ENCODE measurements at places on chromosomes 1 and 21.

DNA sequence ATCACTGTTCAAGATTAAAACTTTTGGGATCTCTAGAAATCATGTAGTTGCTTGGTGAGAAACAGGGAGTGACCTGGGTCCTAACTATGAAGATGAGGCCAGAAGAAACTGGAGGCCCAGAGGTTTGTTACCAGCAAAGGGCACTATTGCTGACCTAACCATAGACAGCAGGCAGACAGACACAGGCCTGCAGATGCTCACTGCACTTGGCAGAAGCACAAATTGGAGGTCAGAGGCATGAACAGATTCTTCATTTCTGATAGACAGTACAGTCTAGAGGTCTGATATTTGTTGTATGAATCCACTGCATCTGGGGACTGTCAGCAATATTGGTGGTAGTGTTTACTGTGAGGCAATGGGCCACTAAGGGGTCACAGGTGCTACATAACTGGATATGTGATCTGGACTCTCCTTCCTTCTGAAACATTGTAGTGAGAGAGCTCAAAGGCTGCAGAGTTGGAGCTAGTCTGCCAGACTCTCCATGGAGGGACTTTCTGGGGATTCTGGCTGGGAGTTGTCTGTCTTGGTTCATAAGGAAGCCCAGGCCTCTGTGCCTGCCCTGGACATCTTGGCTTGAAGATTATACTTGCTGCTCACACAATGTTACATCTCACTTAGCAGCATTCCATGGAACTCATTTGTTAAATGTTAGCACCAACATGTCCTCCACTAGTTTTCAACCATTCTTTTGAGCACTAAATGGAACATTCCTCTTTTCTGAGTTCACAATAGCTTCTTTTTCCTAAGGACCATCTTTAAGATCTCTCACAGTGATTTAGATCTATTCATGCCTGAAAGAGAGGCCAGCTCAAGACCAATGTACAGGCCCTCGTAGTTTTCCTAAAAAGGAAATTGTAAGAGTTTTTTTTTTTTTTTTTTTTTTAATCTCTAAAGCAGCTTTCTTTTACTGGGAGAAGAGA is 26.9 kb upstream of the CCN1 start:
- DNase-seq, result no peak

GRCh38 chr21:41277196-41277595 is 39.4 kb upstream of the FAM3B start:
- DNase-seq, result no peak

GRCh38 chr1:229230140-229230892 is 40.6 kb upstream of the RAB4A start:
- no peak for DNase-seq

DNA sequence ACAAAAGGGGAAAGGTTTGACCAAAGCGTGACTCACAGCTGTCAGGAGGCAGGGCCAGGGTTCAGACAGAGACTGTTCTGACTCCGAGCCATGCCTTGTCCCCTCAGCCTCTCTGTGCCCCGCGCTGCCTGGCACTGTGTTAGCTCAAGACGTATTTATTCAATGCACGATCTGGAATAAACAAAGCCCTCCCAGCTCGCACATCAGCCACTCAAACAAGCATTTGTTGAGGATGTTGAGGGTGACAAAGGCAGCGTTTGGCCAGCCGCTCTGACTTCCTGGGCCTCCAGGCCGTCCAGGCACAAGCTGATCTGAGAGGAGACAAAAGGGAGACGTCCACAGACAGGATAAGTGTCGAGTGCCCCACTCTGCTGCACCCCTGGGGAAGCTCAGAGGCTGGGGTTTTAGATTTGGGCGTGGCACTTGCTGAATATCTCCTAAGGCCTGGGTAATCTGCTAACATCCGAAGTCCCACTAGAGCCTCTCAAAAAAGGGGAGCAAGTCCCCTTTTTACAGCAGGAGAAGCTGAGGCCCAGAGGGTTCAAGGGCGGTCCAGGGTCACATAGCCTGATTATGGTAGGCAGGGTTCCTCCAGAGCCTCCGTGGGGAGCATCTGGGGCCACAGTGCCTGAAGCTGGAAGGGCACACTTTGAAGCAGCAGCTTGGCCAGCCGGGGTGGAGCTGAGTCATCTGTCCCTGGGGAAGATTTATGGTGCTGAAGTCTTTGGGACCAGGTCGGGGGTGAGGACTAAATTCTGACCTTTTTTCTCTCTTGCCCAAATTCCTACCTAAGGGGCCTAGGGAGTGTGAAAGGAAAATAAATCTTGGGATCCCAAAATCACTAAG is 95.9 kb downstream of the SPSB1 start:
- DNase-seq, result no peak

DNA sequence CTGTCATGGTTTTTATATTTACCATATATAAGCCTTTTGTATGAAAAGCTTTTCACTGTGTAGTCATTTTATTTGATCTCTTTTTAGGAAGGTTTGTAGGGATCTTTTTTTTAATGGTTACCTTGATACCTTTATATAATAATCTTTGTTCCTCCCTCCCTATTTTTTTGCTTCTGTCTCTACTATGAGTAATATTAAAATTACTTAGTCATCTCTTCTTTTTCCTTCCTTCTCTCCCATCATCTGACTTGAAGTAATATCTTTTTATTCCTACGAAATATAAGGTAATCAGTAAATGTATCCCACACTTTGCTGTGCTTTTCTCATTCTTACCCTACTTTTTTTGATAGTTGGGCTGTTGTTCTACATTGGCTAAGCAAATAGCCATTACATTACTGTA is 161.4 kb downstream of the MAGI3 start:
- no peak for DNase-seq

DNA sequence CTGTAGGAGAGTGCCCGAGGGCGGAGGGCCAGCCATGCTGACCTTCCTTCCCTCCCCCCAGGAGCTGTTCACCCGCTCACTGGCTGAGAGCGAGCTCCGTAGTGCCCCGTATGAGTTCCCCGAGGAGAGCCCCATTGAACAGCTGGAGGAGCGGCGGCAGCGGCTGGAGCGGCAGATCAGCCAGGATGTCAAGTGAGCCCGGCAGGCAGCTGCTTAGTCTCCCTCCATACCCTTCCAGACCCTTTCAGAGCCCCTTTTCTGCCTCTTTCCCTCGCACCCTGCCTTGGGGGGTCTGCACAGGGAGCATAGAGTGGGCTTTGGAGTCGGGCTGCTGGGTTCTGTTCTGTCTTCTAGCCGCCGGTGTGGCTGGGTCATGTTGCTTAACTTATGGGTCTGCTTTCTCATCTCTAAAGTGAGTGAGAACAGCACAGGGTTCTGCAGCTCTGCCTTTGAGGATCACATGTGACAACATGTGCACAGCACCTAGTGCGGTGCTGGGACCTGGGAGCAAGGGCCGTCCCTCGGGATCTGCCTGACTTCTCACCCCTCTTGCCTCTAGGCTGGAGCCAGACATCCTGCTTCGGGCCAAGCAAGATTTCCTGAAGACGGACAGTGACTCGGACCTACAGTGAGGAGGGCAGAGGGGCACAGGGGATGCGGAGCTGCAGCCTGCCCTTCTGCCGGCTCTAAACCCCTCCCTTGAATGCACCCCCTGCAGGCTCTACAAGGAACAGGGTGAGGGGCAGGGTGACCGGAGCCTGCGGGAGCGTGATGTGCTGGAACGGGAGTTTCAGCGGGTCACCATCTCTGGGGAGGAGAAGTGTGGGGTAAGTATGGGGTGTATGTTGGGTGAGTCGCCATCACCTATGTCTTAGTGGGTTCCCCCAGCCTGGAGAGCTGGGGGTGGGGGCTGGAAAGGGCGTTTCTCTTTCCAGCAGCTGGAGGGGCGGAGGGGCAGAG is 6.2 kb downstream of the AMPD2 start:
- DNase-seq, result no peak

DNA sequence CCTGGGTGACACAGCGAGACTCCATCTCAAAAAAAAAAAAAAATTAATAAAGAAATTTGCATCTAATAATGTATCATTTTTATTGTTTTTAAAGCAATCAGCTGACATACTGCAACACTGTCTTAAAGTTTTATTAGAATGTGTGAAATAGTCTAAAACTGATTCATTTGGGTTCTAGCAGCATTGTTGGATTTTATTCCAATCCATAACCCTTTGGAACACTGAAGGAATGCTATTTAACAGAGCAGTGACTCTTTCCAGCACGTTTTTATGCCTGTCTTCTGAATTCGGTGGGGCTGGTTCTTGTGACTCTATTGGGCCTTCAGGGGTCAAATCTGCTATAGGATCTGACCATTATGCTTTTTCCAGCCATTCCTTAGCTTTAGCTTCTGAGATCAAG is 18.2 kb upstream of the FMO4 start:
- DNase-seq, result no peak

GRCh38 chr1:11862890-11863289 is 4.1 kb upstream of the NPPB start:
- DNase-seq, result no peak

DNA sequence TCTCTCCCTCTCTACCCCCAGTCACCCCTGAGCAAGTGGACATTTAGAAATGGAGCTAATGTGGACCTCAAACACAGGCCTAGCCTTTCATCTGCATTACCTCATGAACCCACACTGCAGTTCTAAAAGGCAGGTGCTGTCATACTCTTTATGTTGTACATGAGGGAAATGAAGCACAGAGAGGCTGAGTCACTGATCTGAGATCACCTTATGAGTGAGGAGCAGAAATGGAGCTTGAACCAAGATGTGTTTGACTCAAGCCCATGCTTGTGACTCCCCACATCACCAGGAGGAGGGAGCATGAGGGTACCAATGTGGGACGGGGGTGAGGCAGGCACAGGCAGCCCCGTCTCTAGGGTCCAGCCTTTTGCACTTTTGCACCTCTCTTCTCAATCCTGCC is 702.8 kb downstream of the PTPRU start:
- DNase-seq, result no peak

- DNase-seq, result no peak
Observed at GRCh38 chr1:156709031-156709430, 3.6 kb upstream of the CRABP2 start.

- no peak for DNase-seq
Observed at GRCh38 chr1:6612641-6613360, 730 bp upstream of the PHF13 start.

- DNase-seq, result peak; percentile 18
Observed at GRCh38 chr1:160046494-160047110, 14.8 kb upstream of the PIGM start.

DNA sequence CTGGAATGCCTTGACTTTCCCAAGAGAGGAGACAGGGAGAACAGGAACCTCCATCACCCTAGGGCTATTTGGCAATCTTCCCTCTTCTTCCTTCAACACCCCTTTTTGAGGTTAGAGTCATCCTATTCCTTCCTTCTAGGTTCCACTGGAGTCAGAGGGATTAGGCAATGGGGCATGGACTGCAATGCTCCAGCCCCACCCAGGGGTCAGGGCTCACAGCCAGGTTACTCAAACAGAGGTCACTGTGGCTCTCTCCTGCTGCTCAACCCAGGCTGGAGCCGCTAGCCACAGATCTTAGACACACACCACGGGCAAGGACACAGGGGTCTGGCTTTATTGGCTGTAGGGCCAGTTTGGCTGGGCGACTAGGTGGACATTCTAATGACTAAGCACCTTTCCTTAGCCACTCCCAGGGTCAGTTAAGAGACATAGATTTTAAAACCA is 145.5 kb upstream of the NRIP1 start:
- no peak for DNase-seq

- no peak for DNase-seq
Observed at GRCh38 chr1:177118901-177119300, 45.6 kb downstream of the ASTN1 start.

- no peak for DNase-seq
Observed at GRCh38 chr1:62318756-62319544, at the start of gene KANK4. TSS of gene KANK4 (minus strand) at chr1:62319434. CDS start at chr1:62281564, 37,870 bp downstream.

DNA sequence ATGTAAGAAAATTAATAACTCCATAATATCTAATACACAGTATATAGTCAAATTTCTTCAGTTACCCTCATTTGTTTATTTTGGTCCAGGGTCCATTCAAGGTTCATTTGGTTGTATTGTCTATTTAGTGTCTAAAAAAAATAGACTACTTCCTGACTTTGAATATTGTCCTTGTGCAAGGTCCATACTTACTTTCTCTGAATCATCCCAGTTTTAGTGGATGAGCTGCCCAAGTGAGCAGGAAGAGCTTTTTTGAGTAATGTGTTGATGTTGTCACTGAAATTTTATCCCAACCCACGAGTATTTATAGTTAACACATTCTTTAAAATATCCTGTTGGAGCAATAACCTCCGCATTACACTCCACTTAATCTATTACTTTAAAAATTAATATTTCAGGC is 45.6 kb upstream of the FASLG start:
- no peak for DNase-seq

- no peak for DNase-seq
Observed at GRCh38 chr1:1397839-1398523, 1.2 kb downstream of the CCNL2 start.

DNA sequence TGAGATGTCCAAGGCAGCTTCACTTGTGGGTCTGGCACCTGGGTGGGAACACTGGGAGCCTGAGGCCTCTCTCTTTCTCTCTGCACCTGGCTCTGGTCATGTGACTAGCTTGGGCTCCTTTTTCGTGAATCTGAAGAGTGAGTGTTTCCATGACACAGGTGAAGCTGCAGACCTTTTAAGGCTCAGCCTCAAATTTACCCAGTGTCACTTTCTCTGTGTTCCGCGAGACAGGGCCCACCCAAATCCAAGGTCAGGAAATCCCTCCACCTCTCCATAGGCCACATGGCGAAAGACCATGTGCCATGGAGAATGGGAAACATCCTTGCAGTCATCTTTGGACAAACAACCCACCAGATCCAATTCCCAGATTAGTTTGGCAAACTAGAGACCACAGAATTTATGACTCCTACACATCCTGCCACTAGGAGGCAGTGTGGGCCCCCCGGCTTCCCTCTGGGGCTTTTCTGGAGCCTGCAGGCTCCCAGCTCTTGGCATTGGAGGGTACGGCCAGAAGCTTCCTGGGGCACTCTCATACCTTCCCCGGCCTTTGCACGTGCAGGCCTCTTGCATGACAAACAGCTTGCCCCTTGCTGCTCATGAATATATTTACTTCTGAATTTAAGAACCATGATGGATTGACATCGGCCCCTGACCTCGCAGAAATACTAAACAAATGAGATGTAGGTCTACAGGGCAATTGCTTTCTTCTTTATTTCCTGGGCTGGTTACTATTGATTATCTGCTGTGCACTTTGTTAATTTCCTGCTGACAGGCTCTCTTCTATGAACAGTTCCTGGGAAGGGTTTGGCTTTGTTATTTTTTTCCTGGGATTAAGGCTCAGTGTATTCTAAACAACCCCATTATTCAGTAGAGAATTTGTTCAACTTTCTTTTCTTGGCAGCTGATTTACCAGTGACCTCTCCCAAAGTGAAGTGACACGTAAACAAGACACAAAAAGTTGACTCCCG is 180.7 kb downstream of the KAZN start:
- peak; percentile 15 for DNase-seq

GRCh38 chr1:54795841-54796468 is 5.2 kb downstream of the TTC22 start:
- DNase-seq, result no peak

- peak; percentile 8 for DNase-seq
Observed at GRCh38 chr21:45986316-45987051, 4.9 kb downstream of the COL6A1 start.

DNA sequence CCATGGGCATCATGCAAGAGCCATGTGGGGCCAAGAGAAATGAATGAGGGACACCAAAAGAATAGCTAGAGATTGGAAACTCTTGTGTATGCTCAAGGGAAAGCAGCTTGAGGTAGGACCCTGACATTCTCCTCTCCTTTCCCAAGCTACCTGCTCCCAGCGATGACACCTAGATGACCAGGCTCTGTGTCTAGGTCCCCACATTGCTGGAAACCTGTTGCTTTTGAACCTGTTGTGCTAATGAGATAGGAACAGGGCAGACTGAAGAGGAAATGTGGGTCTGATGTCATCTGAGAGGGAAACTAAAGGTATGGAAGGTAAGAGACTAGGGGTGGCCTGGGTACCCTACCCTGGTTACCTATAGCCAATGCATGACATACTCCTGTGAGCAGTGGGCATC is 1.8 kb downstream of the FMOD start:
- DNase-seq, result no peak

GRCh38 chr1:183287191-183287675 is 101.2 kb downstream of the LAMC2 start:
- DNase-seq, result no peak
